ENCODE measurements at places on chromosomes 12 and 14.
A peak's percentile ranks its signal among the peaks of the same experiment; 100 is the strongest.

GRCh38 chr12:108622921-108623514 is 10.7 kb downstream of the SELPLG start:
- no peak for DNase-seq

GRCh38 chr12:108459149-108459548 is 55.9 kb upstream of the FICD start:
- DNase-seq = no peak

GRCh38 chr12:46406352-46407027 is 33.9 kb upstream of the SLC38A2 start:
- no peak for DNase-seq

GRCh38 chr14:97379091-97379531 is 581.9 kb downstream of the VRK1 start:
- DNase-seq = no peak

- peak; percentile 66 for DNase-seq
Observed at GRCh38 chr12:22415342-22416309, 81.1 kb upstream of the ST8SIA1 start.

GRCh38 chr14:68558096-68558495 is 234.8 kb downstream of the ZFP36L1 start:
- no peak for DNase-seq

- DNase-seq = no peak
Observed at GRCh38 chr14:92450351-92451070, 63.1 kb upstream of the RIN3 start.

- no peak for DNase-seq
Observed at GRCh38 chr12:110689281-110690126, 589 bp upstream of the HVCN1 start.

Measured in H4 (cell line).